ENCODE measurements at places on chromosomes 13 and 19.

DNA sequence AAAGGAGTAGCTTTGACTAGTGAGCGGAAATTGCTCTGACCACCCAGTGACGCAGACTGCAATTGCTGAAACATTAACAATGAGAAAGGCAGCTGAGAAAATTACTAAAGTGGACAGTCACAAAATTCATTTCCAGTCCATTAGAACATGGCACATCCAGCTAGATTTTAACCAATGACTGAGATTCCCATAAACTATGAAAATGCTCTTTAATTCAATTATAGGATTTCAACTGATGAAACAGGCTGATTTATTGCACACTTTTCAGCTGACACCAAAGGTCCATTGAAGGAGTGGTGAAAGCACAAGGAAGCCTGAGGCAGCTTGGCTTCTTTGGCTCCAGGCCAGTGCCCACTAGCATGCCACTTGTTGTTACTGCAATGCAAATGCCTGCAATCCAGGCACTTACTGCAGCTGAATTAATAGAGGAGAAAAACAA, 933.4 kb downstream of the SLITRK6 start:
- DNase-seq: no peak

- no peak for DNase-seq
Measured at GRCh38 chr13:70516226-70516625, 408.0 kb upstream of the KLHL1 start.

- DNase-seq: no peak
Measured at GRCh38 chr19:28656644-28657043, 556.3 kb downstream of the UQCRFS1 start.

GRCh38 chr19:11722414-11722813, 16.3 kb downstream of the ZNF823 start:
- no peak for DNase-seq

- DNase-seq: no peak
Measured at GRCh38 chr13:66780814-66781213, 449.3 kb downstream of the PCDH9 start.

DNA sequence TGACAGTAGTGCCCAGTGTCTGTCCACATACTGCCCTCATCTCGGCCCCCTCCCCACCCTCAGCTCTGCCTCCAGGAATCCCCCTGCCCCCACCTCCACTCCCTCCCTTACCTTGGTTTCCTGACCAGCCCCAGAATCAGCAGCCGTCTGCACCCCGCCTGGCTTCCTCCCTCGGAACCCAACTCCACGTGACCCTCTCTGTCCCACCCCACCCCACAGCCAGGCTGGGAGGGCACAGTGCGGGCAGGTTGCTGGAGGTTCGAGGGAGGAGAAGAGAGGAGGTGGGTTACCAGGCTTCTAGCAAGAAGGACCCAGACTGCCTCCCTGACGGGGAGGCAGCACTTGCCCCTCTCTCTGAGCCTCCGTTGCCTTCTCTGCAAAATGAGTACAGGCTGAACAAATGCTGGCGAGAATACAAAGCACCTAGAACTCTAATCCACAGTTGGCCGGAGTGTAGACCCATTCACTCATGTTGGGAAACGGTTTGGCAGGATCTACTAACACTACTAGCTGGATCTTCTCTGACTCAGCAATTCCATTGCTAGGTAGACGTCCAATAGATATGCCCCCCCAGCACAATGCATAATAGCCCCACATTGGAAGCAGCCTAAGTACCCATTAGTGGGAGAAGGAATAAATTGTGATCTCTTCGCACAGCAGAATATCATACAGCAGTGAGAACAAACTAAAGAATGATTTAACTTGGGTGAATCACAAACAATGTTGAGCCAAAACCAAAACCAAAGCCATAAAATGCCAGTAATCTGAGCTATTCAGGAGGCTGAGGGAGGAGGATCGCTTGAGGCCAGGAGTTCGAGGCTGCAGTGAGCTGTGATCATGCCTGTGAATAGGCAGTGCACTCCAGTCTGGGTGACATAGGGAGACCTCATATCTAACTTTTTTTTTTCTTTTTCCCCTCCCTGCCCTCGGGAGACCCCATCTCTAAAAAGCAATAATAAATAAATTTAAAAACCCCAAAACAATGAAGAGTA, at the start of gene RASAL3:
Gene RASAL3, minus strand, starts transcription at position 151 of the 992 bp plus-strand sequence. CDS start 186 bp downstream, outside the sequence.
- DNase-seq: no peak

- no peak for DNase-seq
Measured at GRCh38 chr13:39786091-39786490, 130.6 kb downstream of the COG6 start.
